Activated CD8-positive, alpha-beta memory T cell treated with anti-CD3 and anti-CD28 coated beads for 4 hours (primary cell): ENCODE measurements at places on chromosomes 1 and 21.

DNA sequence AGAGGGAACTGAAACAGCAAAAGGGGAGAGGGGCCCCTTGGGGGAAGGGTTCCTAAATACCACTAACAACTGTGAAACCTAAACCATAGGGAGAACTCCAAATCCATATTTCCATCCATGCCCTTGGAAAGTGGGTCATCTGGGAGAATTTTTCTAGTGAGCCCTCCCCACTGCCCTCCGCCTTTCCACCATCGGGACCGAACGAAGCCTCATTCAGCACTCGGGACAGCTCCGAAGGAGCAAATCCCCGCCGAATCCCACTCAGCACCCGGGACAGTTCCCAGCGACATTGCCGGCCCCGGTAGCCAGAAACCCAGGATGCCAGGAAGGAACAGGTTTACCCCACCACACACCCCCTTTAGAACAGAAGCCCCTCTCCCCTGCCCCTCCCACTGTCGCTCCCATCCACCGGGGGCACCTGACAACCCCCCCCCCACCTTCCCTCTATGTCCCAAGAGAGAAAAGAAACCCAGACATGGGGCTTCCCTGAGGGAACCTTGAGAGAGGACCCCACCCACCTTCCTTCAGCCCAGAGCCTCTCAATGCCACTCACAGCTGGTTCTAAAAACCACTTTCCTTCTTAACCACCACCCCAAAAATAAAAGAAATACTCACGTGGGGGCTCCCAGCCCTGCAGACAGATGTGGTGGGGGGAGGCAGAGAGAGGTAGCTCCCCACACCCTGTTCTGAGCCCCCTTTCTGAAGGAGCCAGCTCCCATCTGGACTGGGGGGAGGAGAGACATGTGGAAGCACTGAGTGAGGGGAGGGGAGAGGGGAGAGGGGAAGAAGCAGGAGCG lies 4.5 kb downstream of the DLGAP3 start:
- DNase-seq, result no peak

- no peak for DNase-seq
These were observed 208 bp upstream of the MYBPH start for GRCh38 chr1:203175827-203176241.

DNA sequence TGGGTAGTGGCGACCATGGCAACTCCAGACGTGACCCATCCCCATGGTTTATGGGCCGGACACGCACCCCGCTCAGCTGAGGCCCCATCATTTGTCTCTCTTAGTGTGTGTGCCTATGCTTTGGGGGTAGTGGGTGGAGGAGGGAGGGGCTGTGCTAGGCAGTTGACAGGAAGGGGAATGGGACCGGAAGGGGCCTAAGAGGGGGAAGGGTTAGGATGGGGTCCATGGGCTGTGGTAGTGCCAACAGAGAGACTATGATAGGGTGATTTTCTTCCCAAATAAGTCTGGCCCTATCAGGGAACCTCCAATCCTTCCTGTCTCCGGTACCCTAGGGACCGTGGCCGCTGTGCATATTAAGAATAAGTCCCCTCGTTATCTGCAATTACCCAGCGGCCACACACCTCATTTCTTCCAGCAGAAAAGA lies 9.9 kb downstream of the DMAP1 start:
- DNase-seq, result no peak

DNA sequence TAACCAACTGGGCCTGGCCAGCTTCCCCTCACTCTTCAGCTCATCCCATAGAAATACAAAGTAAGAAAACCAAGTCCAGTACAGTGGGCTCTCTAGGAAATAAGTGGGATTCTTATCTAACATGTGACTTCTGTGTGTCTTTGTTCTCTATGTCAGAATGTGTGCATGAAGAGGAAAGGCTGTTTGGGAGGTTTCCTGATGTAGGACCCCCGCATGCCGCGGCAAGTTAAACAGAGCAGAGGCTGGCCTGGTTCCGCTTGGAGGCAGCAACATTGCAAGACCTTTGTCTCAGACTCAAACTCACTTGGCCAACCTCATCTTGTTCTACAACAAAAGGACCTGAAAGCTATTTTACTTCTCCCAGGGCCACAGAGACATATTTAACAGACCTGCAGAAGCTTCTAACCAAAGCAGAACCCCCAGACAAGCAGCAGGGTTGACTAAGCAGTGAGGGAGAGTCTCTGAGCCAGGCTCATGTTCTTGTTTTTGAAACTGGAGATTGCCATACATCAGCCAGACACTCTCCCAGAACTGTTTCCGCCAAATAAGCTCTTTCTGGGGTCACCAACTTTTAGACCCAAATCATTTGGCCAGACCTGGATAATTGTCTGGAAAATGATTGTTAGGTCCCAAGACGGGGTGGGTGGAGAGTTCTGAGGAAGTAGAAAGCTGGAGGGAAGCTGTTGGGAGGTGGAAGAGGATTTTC lies 6.2 kb downstream of the MTARC2 start:
- no peak for DNase-seq

DNA sequence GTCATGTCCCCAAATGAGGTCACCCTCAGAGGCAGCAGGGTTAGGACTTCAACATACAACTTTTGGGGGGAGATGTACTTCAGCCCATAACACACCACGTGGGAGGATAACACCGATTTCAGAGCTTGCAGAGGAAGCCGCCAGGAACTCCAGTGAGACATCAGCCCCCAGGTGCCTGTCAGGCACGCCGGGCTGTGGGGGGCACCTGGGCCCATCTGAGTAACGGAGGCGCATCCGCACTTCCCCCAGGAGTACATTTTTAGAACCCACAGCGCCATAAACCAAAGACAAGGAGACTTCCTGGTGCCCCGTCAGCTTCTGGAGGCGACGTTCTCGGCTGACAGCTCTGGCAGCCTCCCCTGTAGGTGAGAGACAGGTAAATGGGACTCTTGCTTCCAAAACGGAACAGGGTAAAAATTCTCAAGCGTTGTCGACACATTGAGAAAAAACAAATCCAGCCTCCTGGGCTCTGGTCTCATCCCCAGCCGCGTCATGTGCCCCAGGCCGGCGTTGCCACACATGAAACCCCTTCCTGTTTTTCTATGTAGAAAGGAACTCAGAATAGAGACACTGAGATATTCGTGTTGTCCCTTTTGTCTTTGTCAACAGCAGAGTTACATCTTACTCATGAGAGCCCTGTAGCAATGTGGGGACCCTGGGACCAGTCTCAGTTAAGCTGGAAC lies 93.3 kb downstream of the PDE9A start:
- no peak for DNase-seq

DNA sequence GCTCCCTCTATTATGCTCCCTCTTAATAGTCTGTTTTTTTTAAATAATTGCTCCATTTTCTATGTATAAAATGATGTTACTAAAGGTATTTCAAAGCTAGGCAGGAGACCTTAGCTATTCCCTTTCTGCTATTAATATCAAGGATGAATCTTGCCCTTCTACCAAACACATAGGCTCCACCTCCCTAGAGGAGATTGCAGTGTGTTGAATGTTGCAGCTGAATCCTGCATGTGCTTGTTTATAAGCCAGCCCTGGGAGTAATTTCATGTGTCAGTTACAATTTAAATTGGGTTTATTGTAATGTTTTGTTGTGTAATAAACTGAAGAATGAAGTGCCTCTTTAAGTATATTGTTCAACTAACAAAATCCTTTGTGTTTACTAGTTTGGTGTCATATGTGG lies 66.0 kb downstream of the TMEM200B start:
- DNase-seq, result no peak

- no peak for DNase-seq
These were observed 172.8 kb downstream of the CLEC20A start for GRCh38 chr1:178324003-178324402.

- DNase-seq, result no peak
These were observed 17.2 kb downstream of the TADA1 start for GRCh38 chr1:166858726-166859419.

GRCh38 chr1:169523904-169524303 lies 38.2 kb upstream of the SLC19A2 start:
- DNase-seq, result no peak

DNA sequence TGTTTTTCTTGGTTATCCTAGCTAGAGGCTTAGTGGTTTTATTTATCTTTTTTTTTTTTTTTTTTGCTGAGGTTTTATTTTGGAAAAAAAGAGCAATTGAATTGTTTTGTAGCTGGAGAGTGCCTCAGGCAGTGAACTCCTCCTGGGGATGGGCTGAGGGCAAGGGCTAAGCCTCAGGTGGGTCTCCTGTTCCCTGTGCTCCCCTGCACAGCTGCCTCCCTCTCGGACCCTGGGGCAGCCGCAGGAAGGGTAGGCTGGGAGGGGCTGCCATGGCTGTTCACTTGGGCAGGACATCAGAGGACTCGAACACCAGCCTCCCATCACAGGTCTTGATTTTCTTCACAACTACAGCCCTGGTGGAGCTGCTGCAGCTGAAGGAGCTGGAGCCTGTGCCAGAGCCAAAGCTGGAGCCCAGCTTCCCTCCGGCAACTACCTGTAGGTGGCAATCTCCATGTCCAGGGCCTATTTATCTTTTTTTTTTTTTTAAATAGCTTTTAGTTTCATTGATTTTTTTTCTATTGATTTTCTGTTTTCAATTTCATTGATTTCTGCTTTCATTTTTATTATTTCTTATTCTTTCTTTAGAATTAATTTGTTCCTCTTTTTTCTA lies 28.9 kb downstream of the LEPR start:
- no peak for DNase-seq

GRCh38 chr21:35743571-35743970 lies 316.8 kb downstream of the SETD4 start:
- no peak for DNase-seq

- no peak for DNase-seq
These were observed 39.7 kb downstream of the BACE2 start for GRCh38 chr21:41207401-41208375.

DNA sequence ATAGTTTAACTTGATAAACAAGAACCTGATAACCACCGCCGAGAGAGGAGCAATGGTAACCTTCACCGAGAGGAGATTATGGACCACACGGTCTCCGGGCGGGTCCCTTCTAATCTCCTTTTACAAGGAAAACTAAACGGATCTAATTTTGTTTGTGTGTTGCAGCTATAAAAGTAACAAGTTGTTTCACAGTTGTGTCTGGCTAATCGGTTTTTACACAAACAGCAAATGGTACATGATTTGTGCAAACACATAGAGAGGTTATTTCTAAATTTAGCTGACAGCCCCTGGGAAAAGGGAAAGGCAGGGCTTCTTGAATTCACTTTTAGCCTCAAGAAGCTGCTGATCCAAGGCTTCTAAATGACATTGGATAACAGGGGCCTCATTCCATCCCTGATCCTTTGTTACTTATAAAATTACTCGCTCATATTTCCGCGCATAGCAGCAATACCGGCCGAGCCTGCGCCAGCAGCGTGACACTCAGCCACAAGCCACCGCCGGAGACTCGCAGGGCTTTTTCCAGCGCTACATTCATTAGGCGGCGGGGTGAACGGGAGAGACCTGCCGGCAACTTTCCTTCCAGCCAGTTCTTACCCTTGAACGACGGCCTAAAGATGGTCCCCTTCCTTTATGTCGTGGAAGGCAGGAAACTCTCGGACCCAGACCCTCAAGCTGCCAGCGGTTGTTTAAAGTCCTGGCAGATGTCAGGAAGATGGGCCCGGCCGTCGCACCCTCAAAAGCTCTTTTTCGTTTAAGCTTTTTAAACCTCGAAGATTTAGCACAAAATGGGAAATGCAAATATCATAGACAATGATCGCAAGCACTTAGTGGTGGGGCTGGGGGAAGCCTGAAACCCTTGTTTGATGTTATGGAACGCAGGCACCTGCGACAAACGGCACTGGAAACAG lies 4.4 kb downstream of the FOXD3 start:
- no peak for DNase-seq

DNA sequence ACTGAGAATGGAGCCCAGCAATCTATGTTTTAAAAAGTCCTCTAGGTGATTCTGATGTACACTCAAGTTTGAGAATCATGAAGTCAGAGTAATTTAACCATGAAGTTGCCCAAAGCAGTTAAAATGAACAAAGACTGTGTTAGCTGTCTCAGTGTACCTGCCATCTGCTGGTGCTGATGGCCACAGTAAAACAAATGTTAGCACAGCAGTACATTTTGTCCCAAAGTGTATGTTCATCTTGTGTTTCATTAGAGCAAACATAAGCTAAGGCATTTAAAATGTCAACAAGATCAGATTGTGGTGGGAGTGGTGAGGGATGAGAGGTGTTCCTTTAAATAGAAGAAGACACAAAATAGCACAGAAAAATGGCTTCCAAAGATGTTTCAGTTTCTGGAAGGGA lies 31.1 kb downstream of the FYB2 start:
- DNase-seq, result no peak

DNA sequence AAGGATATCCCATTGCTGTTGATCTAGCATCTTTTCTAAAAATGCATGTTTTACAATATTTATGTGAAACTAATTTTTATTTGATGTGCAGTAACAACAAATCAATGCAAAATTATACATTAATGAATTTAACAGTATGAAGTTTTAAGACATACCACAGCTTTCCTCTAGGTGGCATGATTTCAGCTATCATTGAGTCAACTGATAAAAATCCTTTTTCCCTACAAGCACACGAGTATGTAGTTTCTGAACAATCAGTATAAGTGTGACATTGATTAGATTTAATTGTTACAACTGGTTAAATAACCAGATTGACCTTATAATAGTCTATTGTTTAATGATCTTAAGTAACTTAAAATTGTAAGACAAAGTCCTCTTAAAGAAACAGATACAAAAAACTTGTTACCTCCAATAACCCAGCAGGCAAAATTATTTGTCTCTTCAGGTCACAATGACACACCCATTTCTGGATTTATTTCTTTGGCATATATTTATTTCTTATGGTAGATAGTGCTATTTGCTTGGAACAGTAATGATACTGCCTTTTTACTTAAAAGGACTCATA lies 5.8 kb upstream of the TGFB2 start:
- no peak for DNase-seq

DNA sequence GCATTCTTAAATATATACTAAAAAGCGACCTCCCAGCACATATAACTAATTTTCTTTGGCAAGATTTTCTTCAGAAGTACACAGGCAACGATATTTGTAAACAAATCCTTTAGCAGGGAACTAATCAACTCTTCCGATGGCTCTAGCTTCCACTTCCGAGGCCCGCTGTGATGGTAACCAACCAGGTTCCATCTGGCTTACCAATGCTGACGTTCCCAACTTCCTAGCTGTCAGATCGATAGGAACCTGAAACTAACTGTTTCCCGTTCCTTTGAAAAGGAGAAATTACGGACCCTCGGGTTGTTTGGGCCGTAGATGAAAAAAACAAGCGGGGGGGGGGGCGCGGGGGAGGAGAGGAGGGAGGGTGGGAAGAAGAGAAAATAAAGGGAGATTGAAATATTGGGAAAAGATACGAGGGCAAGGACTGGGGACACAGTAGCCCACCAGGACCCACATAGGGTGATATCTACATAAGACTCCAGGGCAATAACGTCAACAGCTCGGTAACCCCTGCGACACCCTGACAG lies 513 bp downstream of the GTF2B start:
- DNase-seq, result no peak

GRCh38 chr1:4973341-4973740 lies 318.9 kb downstream of the AJAP1 start:
- DNase-seq, result no peak
